ENCODE measurements at places on chromosomes 3 and 15. TPM values are rescaled to one million over a fixed set of nuclear protein-coding genes. Genes with fewer than 3 reads are reported as not detected.

- DNase-seq, result no peak
Measured at GRCh38 chr15:93771196-93772030, 459.9 kb upstream of the MCTP2 start.

GRCh38 chr3:108221393-108221792, 831 bp downstream of the IFT57 start:
- no peak for DNase-seq

DNA sequence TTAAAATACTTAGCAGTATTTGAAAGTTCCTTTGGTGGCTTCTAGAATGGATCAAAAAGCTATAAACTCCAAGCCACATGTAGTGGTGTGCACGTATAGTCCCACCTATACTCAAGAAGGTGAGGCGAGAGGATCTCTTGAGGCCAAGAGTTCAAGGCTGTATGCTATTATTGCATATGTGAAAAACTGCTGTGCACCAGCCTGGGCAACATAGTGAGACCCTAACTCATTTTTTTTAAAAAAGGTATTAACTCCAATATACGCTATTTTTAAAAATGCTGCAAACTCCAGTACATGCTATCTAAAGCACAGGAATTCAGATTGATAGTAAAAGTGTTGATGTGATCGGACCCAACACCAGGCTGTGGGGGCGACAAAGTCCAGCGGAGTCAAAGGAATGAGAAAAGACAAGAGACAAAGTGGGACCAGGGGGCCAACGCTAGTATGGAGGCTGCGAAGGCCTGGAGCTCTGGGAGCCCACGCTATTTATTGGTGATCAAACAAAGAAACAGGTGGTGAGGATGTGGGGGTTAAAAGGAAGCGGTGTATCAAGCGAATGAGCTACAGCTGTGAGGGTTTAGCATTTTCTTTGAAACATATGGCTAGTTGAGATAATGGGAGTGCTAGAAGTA, 66.6 kb downstream of the ARIH1 start:
- DNase-seq, result no peak

DNA sequence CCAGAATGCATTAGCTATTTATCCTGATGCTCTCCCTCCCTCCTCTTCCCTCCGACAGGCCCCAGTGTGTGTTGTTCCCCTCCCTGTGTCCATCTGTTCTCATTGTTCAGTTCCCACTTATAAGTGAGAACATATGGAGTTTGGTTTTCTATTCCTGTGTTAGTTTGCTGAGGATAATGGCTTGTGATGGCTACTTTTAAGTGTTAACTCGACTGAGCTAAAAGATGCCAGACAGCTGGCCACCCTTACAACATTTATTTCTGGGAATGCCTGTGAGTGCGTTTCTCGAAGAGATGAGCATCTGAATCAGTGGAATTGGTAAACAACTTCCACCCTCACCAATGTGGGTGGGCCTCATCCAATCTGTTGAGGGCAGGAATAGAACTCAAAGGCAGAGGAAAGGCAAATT, 24.7 kb upstream of the TM2D3 start:
- no peak for DNase-seq

- DNase-seq, result no peak
Measured at GRCh38 chr3:100354850-100355249, 20.3 kb downstream of the NIT2 start.

GRCh38 chr15:50265620-50266019, at the start of gene HDC:
Gene HDC (minus strand): TSS chr15:50265726. CDS start chr15:50265623, 103 bp downstream.
- DNase-seq, result no peak

GRCh38 chr3:141487521-141488252, 860 bp downstream of the RASA2 start:
- DNase-seq, result peak; percentile 91

- DNase-seq, result no peak
Measured at GRCh38 chr15:34759347-34759746, 4.5 kb upstream of the GJD2 start.

DNA sequence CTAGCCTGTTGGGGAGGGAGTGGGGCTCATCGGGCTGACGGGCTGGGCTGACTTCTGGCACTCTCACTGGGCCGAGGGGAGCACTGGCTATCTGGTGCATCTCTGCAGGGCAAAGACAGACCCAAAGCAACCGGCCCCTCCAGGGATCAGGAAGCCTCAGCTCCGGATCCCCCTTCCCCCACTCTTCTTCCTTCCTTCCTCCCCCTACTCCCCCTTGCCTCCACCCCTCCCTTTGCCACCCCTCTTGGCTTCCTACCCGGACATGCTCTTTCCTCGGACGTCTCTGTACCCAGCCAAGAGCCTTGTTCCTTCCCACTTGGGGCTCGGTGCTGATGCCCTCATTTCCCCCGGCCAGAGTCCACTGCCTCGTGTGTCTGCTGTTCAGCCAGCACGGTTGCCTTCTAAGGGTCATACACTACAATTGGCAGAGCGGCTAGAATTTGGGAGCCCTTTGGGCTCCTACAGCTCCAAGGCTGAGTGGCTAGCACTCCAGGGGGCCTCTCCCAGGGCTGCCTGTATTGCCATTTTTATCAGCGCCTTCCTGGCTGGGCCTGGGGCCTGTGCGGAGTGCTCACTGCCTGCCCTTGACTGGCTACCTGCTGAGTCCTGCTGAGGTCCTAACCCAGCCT, 10.9 kb downstream of the SEMA3F start:
- no peak for DNase-seq

DNA sequence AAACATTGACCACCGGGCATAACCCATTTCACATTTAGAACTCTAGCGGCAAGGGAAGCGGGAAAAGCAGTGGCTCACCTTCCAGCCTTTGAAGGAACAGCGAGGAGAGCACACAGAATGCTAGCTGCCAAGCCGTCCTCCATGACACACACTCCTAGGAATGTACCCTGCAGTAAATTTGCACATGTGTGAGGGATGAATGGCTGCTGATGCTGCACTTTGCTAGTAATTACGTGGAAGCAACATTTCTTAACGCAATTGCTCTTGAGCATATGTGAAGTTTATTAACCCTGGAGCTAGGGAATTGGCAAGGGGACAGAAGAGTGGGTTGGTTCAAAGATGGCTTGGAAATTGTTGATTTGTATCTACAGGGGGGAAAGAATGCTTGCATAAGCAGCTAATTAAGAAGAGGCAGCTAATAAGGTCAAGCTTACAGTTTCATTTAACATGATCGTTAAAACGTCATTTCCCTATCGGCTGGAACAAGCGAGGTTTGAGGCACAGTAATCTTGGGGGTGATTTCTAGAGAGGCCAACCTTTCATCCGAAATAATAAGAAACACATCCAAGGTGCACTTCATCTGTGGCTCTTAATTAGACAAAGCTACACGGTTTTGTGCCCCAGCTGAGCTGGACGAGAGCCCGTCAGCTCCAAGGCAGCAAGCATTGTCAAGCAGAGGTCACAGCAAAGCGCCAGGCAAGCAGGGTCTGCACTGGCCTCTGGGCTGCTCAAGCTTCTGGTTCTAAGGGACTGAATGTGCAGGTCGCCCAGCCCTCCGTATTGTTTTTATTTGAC, 123.4 kb downstream of the CHSY1 start:
- no peak for DNase-seq

DNA sequence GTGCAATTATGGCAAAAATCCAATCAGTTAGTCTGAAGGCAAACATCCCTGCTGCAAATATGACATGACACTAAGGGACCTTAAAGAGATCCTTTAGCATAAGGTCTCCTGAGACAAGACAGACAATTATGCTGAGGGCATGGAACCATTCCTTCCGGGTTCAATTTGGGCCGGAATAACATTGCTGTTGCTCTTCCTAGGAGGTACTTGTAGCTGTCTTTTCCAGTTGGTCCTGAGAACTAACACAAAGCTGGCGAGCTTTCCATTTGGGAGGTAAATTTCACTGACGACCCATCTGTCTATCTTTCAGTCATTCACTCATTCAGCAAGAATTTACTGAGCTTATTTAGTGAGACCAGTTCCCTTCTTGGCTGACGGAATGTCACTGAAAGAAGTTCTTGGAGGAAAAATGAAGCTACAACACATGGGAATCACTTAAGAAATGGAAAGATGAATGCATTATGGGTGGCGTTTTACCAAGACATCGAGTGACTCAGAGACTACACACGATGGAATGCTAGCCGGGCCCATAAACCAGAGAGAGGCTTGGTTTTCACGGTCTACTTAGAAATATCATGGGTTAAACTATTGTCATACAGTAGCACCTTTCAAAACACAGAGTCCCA, 215.5 kb downstream of the PDZRN3 start:
- no peak for DNase-seq

DNA sequence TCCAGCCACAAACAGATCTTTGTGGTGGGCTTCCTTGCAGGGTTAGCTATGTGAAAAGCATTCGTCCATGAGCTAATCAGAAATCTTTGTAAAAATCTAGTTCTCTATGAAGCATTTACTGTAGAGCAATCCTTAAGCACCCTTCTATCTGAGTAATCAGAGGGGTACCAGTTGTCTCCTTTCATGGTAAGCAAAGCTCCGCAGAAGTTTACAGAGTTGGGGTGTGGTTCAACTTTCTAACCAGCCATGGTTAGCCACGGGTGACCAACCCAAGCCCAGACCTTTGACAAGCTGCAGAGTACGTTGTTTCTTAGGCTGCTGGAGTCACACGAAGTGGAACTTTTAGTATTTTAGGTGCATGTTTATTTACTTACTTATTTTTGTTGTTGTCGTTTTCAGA, 77.4 kb downstream of the FLNB start:
- DNase-seq, result no peak

DNA sequence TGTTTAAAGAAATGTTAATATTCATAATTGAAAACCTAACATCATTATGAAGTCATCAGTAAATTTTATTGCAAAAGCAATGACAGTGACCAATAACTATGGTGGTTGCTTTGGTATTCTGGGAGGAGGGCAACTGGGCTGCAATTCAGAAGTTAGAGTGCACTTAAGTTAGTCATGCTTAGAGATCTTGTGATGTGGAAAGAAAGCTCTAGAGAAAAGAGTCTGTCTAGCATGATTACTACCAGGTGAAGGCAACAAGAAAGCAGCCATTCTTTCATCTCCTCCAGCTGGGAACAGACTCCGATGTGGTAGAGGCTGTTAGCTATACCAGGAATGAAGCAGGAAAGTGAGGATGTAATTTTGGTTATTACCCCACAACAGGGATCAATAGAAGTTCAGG, 625.6 kb downstream of the SI start:
- DNase-seq, result no peak

- DNase-seq, result no peak
Measured at GRCh38 chr3:131597816-131598215, 95.0 kb upstream of the MRPL3 start.

DNA sequence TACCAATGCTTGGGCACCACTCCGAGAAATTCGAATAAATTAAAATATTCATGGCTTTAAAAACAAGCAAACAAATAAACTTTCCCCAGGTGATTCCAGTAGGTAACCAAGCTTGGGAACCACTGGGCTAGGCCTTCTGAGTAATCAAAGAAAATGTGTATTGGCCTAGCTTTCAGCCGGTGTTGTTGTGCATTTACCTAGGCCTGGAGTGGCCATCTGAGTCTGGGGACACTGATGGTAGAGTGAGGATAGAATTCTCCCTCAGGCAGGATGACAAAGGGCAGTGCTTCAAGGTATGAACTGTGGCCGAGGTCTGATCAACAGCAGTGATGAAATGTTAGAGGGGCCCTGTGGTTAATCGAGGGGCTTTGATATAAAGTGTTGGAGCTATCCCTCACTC, 440.5 kb downstream of the EPHB1 start:
- no peak for DNase-seq

- DNase-seq, result no peak
Measured at GRCh38 chr15:44727485-44728231, 8.7 kb upstream of the TRIM69 start.

- no peak for DNase-seq
Measured at GRCh38 chr3:69181592-69182211, 59.3 kb upstream of the LMOD3 start.

- no peak for DNase-seq
Measured at GRCh38 chr15:89074402-89075012, 13.7 kb upstream of the ABHD2 start.

DNA sequence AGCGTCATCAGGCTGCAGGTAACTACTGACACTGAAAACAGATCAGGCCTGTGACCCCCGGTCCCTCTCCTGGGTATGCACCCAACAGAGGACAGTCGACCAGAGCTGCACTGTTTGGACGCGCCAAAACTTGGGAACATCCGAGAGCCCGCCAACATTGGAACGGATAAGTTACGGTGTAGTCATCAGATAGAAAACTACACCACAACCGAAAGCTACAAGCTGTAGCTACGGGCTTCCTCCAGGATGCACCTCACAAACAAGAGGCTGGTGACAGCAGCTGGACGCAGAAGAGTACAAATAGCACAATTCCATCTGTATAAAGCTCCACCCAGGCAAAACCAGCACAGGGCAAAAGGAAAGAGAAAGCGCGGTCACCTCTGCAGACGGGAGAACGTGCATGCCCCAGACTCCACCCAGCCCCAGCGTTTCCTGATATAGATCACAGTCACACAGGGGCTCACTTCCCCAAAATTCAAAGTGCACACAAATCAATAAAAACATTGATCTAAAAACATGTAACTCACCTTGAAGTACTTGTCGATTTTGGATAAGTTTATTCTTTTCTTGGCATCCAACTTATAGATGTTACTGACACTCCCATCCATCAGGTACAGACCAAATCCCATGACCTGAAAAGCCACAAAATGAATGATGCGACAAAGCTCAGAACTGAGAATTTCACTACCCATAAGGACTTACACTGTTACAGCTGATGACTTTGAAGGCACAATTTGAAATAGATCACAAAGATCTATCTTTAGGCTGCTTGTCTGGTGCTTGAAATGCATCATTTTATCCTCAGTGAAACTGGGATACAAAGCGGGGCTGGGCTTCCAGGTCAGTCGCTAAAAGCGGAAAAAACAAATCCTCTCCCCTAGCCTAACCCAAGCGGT, 43.3 kb downstream of the CYFIP1 start:
- no peak for DNase-seq

DNA sequence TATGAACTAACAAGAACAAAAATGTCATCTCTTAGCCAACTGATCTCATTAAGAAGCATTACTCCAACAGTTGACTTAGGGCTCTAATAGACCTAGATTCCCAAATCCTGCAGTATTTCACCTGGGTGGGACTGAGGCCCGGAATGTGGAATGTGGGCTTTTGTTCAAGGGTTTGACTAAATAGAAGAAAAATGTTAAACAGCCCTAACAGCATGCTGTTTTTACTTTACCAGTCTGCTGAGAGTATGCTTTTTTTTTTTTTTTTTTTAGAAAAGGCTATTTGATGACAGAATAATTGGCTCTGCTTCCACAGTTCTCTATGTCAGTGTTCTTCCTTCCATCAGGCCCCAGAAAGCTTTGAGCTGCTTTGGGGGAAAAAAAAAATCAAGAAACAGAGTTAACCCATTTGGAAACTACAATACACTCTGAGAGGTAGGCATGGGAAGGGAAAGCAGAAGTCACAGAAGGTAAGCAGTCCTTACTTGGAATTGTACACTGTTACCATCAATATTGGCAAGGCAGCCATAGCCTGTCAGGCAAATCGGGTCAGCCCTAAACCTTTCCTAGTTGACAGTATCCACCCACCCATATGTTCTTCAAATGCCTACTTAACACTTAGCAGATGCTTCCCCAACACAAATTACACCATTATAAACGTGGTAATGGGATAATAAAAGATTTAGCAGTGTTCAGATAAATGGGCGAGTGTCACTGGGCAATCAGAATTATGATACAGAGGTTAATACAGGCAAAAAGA, 224.2 kb downstream of the CNTN3 start:
- no peak for DNase-seq

The STARD5 gene
- 2.2 TPM for total RNA-seq

The IFT122 gene
- 19.7 TPM for total RNA-seq

The GOLGA8R gene
- total RNA-seq, result 3.6 TPM

The SLC28A1 gene
- 0.24 TPM for total RNA-seq

The RHOV gene
- not detected for total RNA-seq

The CHRM5 gene
- not detected for total RNA-seq

Data from Right ventricle myocardium inferior (tissue), 1 donor.